ENCODE measurements at places on chromosomes 6 and 20.

DNA sequence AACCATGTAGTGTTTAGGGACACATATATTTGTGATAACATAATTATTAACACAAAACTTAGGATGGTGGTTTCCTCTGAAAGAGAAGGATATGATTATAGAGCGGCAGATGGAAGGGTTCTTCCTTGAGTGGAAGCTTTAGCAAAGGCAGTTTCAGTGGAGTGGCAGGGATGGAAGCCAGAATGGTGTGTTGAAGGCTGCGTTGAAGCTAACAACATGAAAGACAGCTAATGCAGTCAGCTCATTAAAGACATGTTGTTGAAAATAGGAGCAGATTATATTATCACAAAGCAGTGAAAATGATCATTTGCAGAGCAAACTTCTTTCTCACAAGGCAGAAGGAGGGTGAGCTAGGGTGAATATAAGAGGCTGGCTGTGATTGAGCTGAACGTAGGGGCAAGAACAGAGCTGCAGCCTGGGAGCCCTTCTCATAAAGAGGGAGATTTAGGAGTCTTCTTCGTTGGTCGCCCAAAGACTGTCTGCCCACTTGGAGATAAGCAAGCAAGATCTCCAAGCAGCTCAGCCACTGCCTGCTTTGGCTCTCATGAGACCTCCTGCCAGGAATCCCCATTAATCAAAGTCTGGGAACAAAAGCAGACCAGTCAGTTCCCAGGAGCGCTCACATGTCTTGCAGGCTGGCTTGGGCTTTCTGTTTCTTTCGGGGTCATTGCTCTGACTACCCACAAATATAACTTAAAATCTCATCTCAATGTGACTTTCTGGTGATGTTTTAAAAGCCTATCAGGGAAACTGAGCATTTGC is 2.6 kb upstream of the ANKRD6 start:
- no peak for DNase-seq

- no peak for DNase-seq
These were observed 189.4 kb downstream of the ZFP64 start for GRCh38 chr20:52001999-52002666.

DNA sequence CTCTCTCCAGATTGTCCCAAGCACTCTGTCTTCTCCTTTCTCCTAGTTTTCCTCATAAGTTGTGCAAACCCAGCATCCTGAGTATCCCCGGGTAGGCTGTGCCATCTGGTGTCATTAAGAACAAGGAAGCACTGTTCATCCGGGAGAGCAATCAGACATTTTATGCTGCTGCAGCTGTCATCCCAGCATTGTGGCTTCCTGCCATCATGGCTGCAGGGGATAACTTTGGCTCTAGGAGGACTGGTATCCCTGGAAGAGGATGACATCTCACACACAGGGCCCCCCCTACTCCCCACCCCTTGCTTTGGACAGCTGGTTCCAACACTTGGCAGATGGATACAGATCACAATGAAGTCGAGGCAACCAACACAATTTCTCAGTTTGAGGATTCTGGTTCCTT is 1195.1 kb upstream of the MAP3K7 start:
- DNase-seq = no peak

DNA sequence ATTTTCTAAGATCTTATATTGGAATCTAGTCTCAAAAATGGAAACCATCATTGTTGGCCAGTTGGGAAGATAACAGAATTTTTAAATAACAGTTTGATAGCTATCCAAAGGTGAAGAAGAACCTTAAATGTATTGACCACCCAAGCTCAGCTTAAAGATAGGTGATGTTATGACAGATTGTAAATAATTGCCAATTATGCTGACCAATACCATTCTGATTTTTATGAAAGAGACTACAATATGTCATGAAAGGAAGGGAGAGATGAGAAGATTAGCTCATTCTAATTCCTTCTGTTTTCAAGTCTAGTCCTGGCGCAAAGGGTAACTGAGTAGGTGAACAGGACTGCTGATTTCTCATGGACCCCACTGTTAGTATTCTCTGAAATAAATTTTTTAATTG is 5.7 kb upstream of the TAB2 start:
- no peak for DNase-seq

- no peak for DNase-seq
These were observed 490.8 kb downstream of the CBLN4 start for GRCh38 chr20:55514531-55514930.

GRCh38 chr20:19926591-19926990 is 90.6 kb upstream of the NAA20 start:
- no peak for DNase-seq

DNA sequence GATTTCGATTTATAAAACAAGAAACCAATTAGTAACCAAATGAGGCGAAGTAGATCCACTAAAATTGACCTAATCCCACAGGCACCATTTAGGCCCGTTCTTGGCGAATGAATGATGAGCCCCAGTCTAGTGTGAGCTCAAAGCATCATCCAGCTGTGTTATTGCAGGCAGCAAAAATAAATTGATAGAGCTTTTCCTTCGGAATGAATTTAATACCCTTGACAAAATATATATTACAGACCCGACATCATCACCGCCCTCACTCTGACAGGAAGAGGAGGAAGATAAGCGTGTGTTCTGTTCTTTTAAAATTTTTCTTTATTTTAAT is 7.8 kb downstream of the SIM1 start:
- DNase-seq = no peak

GRCh38 chr20:432208-432607 is 24.1 kb downstream of the RBCK1 start:
- DNase-seq = no peak

GRCh38 chr20:10709916-10710315 is 36.1 kb upstream of the JAG1 start:
- no peak for DNase-seq

DNA sequence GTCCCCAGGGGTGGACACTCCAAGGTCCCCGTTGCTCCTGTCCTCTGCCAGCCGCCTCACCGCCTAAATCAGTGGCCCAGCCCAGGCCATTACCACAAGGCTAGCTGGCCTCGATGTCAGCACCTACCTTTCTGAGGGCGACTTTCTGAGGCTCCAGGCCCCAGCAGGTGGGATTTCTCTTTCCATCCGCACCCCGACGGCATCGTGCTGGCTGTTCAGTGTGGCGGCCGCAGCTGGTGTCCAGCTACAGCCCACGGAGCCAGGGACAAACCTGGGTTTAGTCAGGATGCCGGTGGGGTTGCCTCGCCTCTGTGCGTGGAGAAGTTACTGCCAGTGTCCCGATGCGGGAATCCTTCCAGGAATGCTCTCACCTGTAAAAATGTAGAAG is 60.8 kb downstream of the ERMARD start:
- no peak for DNase-seq

GRCh38 chr6:139647841-139648240 is 273.4 kb upstream of the CITED2 start:
- no peak for DNase-seq

DNA sequence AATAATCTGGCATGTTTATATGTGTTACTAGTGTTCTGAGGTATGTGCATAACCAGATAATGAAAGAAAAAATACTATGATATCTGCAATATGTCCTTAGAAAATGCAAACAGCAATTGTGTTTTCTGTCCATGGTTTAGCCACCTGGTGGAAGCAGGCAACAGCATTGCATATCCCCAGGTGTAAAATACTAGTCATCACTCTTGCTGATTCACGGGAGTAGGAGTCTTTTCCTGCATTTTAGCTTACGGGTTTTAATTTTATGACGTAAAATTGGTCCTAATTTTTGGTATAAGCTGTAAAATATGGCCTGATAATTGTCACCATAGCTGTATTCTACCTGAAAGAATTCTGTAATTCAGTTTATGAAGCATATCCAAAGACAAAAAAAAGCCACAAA is 2.5 kb downstream of the RNF182 start:
- no peak for DNase-seq

DNA sequence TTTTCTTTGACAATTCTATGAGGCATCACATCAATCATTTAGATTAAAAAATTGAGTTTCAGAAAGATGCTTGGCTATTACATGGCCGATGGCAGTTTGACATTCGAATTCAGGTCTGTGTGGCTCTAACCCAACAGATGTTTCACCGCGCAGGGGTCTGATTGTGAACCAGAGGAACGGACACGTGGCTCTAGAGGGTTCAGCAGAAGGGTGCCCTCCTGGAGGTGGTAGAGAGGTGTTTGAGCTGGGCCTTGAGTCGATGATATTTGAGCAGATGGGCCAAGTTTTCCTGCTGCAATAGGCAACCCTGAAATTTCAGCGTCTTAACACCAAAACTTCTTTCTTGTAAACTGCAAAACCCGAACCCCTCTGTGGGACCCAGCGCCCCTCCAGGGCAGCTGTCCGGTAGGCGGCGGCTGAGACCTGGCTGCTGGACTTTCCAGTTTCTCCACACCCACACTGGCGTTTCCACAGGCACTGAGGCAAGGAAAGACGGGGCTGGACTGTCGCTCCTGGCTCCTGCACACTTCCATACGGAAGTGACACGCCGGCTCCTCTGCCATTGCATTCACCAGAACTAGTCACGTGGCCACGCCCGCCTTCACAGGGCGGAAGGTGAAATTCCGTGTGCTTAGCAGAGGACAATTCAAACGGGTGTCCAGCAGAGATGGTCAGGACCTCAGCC is 11.3 kb upstream of the AFDN start:
- DNase-seq = no peak

- DNase-seq = peak; percentile 44
These were observed 2.9 kb downstream of the ATXN1 start for GRCh38 chr6:16758163-16758975.

GRCh38 chr6:21109391-21110178 is 484.0 kb upstream of the SOX4 start:
- DNase-seq = no peak

- DNase-seq = peak; percentile 77
These were observed 483 bp downstream of the NCOA6 start for GRCh38 chr20:34824806-34825529.

DNA sequence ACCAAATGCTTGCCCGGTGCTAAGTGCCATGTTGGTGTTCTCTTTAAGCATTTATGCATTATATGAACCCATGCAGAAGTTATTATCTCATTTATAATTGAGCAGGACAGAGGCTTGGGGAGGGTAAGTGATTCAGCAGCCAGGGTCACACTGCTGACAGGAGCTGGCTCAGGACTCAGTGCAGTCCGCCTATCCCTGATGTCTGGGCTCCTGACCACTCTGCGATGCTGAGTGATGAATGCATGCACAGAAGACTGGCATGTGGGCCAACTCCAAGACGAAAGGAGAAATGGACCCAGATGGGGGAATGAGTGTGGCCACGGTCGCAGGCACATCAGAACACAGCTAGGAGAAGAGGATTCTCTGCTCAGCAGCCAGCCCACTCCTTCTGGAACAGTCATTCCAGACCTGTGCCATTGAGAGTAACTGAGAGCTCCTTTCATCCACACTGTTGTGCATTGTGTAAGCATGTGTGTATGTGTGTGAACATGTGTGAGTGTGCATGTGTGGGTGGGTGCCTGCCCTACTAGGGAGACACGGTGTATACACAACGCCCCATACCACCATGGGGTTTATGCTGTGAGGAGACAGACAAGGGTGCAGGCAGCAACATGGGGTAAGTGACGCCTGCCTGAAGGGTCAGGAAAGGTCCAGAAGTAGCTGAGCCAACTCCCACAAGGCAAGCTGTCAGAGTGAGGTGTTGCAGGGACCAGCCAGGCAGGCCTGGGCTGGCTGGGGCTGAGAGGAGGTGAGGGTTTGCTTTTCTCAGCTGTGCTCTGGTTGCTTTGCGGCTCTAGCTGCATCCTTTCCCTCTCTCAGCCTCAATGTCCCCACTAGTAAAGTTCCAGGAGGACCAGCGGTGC is 97.8 kb upstream of the PMEPA1 start:
- no peak for DNase-seq

DNA sequence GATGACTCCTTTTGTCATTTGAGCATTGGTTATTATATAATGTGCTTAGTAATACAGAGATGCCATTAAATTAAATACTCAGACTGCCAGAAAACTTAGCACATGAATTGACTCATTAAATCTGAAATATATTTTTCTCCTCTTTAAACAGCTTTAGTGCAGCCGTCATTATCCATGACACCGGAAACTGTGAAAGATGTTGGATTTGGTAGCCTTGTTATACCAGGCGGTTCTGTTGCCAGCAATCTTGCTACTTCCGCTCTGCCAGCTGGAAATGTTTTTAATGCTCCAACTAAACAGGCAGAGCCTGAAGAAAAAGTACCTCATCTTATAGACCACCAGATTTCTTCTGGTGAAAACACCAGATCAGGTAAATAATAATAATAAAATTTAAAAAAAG is 97.6 kb downstream of the SCAF8 start:
- DNase-seq = no peak

DNA sequence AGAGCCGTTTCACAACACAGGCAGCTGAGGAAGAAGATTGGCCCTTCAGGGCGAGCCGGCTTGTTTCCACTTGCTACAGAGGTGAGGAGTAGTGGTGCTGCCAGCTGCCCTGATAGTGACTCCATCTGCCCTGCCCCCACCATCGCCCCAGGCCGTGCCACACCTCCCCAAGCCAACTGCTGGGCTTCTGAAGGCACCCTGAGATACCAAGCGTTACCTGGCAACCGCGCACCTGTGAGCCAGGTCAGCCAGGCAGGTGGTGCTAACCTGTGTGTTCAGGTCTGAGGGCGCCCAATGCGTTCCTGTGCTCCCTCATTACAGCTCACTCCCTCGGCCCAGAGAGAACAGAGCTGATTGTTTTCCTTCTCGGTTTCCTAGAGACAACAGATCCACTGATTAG is 299.1 kb upstream of the ID4 start:
- DNase-seq = no peak

- no peak for DNase-seq
These were observed 93.0 kb downstream of the ANKRD6 start for GRCh38 chr6:89525786-89526562.

- DNase-seq = no peak
These were observed 20.2 kb upstream of the PIM1 start for GRCh38 chr6:37149745-37150144.

- DNase-seq = no peak
These were observed 6.8 kb downstream of the TMX4 start for GRCh38 chr20:8012724-8013123.

DNA sequence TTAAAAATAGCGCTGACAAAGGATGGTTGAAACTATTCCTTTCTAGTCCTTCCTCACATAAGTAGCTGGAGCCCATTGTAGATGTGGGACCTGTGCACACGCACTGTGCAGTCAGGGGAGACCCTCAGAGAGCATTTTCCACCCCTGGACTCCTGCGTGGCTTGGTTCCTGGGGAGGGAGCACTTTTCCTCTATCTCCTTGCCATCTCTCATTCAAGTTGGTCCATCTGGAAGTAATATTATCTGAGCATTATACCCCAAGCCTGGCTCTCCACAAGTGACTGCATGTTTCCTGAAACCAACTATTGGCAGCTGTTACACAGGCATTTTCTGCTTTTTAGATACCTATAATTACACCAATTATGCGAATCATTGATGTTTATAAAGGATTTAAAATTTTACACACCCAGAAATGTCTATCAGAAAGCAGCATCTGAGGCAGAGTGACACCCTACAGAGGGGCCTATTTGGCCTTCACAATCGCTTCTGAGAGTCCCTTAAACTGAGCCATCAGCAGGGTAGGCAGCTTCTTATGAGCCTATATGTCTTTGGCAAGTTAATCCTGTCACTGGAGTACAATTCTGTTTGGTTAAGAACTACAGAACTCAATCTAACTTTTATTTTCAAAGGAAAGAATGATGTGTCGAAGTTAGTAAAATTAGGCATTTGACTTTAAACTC is 18.7 kb downstream of the SOX4 start:
- DNase-seq = no peak

- DNase-seq = no peak
These were observed 306.0 kb upstream of the HS3ST5 start for GRCh38 chr6:114648847-114649246.

GRCh38 chr6:47044397-47044796 is 2.3 kb upstream of the ADGRF1 start:
- no peak for DNase-seq

GRCh38 chr6:116012951-116013350 is 47.7 kb downstream of the FRK start:
- no peak for DNase-seq
